Fibroblast of skin of left quadriceps (primary cell): ENCODE measurements at places on chromosomes 4 and X.

GRCh38 chr4:26300314-26301307 lies 20.2 kb upstream of the RBPJ start:
- no peak for DNase-seq

DNA sequence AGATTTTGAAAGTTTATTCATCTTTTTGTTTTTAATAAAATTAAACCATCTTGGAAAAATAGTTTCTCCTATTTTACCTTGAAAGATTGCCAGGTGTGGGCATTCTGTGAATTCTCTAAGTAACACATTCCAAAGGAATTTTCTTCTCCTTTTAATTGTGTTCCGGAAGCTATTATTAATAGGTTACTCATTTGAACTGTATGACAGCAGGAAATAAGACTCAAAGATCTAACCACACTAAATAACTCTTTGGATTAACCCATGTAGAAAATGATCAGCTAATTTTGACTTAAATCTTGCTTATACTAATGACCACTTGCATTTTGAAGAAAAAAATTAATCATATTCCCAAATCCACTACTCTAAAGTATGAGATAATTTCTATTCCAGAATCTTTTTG lies 17.6 kb upstream of the CCNI start:
- DNase-seq: no peak

- DNase-seq: no peak
These were observed 1548.7 kb downstream of the RPA4 start for GRCh38 chrX:98432413-98432812.

- no peak for DNase-seq
These were observed 369.6 kb downstream of the PCDH7 start for GRCh38 chr4:31089815-31090214.
